ENCODE measurements at places on chromosomes 5 and 9.

GRCh38 chr9:127885508-127886281 lies 8.2 kb upstream of the AK1 start:
- DNase-seq: no peak

- DNase-seq: no peak
Observed at GRCh38 chr5:1246711-1247431, 21.7 kb downstream of the SLC6A18 start.

GRCh38 chr5:88882276-88883038 lies 527 bp downstream of the MEF2C start:
- DNase-seq: no peak

DNA sequence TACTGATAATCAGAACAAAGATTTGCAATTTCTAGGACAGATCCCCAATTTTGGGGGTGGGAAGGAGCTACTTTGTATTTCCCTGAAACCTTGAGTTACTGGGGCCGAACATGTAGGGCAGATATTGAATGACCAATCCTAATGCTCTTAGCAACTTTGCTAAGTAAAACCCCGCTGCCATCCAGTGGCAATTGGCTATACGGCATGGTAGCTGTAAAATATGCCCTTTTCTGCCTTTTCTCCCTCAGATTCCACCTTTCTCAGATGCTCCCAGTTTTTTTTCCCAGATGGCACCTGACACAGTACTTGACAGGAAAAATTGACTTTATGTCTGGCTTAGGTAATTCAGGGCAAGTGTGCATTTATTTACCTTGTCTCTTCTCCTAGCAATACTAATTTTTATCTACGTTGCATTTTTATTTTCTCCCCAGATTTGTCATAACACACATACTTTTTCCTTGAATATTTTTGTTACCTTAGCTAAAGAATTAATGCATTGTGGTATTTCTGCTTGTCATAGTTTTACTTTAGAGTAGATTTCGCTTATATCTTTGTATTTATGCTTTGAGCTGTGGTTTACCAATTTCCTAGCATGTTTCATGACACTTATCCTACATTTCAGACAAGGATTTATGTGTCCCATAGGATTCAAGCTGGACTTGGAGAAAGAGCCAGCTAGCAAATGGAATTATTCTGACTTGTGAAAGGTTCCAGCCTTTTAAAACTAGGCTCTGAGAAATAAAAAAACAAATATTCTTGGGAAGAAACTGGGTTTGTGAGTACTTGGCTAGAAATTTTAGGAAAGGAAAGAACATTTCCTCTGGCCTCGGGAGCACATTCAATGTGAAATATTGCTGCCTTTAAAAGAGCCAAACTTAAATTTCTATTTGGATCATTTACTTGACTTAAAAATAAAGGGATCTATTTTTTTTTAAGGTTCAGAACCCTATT lies 37.4 kb downstream of the PIK3R1 start:
- DNase-seq: peak; percentile 8

DNA sequence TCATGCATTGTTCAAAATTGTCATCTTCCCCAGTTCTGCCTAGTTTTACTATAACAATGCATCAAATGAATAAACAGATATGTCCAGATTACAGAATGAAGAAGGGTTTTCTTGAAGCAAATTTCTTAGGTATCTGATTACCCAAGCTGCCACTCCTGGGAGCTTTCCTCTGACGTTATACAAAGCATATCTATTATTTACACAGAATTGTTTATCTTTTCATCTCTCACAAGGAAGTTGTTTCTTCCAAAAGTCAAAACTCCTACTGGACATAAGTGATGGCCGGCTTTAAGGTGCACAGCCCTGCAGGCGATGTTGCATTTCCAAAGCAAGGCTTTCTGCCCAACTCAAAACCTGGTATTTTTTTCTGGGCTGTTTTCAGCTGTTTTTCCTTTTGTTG lies 73.4 kb upstream of the ANKH start:
- DNase-seq: no peak

- no peak for DNase-seq
Observed at GRCh38 chr5:54390539-54391031, 64.9 kb upstream of the HSPB3 start.

GRCh38 chr5:128403333-128403732 lies 134.7 kb downstream of the FBN2 start:
- DNase-seq: no peak

- no peak for DNase-seq
Observed at GRCh38 chr5:148998174-148998797, 64.6 kb downstream of the SH3TC2 start.

GRCh38 chr5:108919591-108920326 lies 172.1 kb downstream of the FER start:
- DNase-seq: no peak

- DNase-seq: no peak
Observed at GRCh38 chr9:27183701-27184100, 74.7 kb downstream of the TEK start.

- peak; percentile 38 for DNase-seq
Observed at GRCh38 chr5:172106511-172107356, 81.3 kb downstream of the STK10 start.

DNA sequence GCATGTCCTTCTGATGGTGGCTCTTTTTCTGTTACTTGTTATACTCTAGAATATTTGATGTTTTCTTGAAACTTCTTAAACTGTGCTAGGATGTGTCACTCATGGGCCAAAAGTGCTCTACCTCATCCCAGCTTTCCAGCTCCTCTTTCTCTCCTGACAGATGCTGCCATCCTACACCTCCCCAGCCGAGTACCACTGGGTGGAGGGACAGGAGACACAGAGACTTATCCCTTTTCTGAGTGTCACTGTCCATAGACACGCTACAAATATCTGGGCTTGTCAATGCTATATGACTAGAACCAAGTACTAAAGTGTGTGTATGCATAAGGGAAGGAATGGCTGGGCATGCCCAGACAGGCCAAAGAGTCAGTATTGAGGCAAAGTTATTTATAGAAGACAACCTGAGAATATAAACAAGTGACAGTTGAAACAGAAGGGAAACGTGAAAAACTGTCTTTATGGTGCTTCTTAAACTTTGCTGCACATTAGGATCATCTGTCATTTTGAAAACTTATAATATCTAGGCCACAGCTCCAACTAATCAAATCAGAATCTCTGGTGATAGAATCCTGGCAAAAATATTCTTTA lies 188.0 kb downstream of the CARTPT start:
- no peak for DNase-seq

DNA sequence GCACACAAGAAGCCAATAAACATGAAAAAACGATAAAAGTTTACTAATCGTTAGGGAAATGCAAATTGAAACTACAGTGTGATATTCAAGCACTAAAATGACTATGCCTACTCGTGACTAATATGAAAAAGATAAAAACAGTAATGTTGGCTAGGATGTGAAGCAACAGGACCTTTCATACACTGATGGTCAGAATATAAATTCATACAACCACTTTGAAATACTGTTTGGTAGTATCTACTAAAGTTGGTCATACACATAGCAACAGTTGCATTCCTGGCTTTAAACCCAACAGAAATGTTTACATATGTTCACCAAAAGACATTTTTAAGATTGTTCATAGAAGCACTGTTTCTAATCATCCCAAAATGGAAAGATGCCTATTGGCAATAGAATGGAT lies 24.3 kb downstream of the FBXO38 start:
- no peak for DNase-seq

- no peak for DNase-seq
Observed at GRCh38 chr9:110738982-110739381, 70.4 kb downstream of the MUSK start.

GRCh38 chr9:6006749-6007057 lies 8.7 kb downstream of the RANBP6 start:
- DNase-seq: no peak

DNA sequence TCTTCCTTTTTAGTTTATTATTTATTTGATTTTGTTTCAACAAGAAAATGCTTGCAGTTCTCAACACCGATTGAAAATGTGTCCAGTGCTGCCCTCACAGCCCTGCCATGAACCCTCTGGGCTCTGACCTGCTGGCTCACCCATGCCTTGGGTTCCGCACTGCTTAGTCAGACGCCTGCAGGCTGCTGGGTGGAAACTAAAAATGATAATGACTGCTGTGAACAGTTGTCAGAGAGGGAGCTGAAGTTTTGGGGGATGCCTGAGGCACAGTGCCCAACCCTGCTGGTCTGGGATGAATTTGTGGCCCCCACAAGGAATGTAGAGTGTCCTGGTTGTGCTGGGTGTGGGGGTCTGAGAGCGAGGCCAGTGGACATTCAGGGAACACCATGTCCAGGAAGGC lies 22.2 kb upstream of the CFAP157 start:
- DNase-seq: no peak

DNA sequence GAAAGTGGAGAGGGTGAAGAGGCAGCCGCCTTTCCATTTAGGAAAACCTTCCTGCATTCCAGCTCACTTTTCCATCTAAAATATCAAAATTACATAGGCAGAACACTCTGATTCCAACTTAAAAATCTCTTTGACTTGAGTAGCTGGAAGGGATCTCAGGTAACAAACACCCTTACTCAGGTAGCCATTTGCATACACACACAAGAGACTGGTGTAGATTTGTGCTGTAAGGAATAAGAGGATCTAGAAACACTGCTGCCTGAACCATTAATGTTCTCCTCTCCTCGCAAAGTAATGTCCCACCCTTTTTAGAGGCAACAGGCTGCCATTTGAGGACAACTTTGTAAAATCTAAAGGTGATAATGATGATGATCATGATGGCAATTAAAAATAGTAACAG lies 53.5 kb downstream of the BNC2 start:
- no peak for DNase-seq

DNA sequence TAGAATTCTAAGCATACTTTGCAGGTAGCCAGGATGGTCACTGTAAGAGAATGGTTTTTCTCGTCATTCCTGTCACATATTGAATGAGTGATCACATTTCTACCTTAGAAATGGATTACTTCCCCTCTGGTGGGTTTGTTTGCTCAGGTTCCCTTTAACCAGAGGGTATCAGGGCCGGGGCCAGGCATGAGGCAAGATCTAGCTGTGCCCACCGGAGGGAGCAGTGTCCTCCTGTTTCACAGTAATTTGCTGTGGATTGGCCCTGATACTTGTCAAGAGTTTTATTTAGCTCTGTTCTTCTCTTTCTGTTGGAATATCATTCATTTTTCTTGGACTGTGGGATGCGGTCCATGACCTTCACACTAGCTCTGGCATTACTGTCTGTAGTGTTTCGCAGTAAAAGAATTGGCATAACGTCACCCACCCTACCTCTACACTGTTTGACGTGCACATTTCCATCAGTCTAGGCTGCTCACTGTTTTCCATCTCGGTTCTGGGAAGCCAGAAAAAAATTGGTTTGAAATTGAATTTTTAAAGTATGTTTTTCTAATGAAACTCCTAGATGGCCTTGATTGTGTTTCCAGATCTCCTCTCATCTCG lies 42.4 kb upstream of the ZBED3 start:
- no peak for DNase-seq

GRCh38 chr5:95283022-95283615 lies 1.8 kb downstream of the MCTP1 start:
- DNase-seq: no peak

GRCh38 chr9:4035777-4036176 lies 264.1 kb downstream of the GLIS3 start:
- DNase-seq: no peak

GRCh38 chr9:33137781-33138264 lies 29.3 kb downstream of the B4GALT1 start:
- DNase-seq: no peak

DNA sequence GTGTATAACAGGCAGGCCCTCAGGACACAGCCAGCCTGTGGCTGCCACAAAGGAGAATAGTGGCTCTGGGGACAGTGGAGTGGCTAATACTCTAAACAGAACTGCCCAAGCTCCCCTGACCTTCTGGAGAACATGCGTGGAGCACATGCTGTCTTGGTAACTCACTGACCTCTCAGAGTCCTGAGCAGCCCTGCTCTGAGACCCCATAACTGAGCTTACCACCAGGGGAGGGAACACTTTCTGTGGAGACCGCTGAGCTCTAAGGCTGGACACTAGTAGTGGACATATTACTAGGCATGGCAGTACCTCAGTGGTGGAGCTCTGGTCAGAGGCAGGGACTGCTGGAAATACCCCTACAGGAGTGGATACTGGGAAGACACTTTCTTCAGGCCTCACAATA lies 60.2 kb upstream of the SPTLC1 start:
- DNase-seq: no peak

- no peak for DNase-seq
Observed at GRCh38 chr9:130745210-130745800, 51.7 kb downstream of the EXOSC2 start.

GRCh38 chr9:137757613-137758029 lies 120.0 kb upstream of the CACNA1B start:
- peak; percentile 19 for DNase-seq

DNA sequence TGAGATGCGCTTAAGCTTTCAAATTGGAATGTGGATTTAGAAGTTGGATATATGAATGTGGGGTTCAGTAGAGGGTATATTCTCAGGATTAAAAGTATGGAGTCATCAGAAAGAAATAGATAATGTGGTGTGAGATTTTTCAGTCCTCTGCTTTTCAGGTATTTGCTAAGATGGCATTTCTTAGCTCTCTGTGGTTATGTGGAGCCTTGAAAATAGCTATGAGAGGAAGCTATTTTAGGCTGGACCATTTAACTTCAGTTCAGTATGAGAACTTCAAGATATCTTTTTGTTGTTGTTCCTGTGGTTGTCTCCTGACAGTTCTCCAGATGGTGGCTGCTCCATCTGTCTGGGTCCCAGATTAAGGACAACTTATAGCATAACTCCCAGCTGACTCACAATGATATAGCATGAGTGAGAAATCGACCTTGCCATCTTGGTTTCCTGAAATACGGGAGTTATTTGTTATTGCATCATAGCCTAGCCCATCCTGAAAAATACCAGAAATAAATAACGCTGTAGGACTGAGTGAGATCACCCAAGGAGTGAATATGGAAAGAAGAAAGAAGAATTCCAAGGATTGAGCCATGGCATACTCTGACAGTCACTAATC lies 461.5 kb downstream of the ANXA1 start:
- DNase-seq: no peak

DNA sequence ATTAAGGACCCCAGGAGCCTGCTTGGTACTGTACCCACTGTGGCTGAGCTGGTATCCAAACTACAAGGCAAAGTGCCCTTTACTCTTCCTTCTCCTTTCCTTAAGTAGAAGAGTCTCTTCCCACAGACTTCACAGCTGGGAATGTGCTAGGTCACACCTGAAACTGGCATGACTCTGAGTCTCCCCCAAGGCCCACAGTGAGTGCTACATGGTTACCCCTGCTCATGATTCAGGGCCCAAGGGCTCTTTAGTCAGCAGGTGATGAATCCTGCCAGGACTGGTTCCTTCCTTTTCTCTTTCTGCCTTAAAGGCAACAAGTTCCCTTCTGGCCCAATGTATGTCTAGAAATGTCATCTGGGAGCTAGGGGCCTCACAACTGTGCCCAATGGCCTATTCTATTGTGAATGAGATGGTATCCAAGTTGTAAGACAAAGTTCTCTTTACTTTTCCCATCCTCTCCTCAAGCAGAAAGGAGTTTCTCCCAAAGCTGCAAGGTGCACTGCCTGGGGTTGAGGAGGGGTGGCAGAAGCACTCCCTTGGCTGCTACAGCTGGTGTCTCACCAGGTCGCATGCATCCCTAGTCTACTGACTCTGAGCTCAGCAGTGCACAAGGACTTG lies 134.4 kb downstream of the TMEM38B start:
- DNase-seq: no peak
